ENCODE measurements at places on chromosomes 6 and 20. TPM values are rescaled to one million over a fixed set of nuclear protein-coding genes. Genes with fewer than 3 reads are reported as not detected.

DNA sequence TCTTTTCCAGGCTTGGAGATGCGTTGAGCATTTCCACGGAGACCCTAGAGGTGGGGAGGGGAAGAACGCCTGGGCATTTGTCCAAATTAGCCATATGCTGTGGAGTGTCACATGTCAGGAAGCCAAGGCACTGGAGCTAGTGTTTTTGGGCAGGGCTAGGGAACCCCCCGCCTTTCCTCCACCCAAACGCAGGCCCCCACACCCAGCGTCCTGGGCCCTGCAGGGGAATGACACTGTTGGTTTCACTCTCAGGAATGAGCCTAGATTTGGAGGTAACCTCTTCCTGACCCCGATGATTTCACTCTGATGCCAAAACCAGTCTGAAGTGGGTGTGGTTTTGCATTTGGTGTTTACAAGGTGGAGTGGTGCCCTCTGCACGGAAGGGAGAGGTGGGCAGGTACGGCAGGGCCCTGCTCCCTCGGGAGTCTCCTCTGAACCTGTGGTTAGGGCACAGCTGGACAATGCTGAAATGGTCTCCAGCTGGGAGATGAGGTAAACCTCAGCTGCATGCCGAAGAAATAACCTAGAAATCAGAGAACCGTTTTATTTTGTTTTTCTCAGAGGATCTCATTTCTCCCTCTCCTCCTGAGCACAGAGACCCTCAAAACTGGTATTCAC lies 29.5 kb downstream of the MTHFD1L start:
- peaks cover 22% of the 10 kb centered on the region for H3K36me3 ChIP-seq
- DNase-seq, result peak; percentile 65
- peaks cover 33% of the 10 kb centered on the region for H3K4me1 ChIP-seq

The SIRPA gene
- total RNA-seq, result 35.5 TPM

DNA sequence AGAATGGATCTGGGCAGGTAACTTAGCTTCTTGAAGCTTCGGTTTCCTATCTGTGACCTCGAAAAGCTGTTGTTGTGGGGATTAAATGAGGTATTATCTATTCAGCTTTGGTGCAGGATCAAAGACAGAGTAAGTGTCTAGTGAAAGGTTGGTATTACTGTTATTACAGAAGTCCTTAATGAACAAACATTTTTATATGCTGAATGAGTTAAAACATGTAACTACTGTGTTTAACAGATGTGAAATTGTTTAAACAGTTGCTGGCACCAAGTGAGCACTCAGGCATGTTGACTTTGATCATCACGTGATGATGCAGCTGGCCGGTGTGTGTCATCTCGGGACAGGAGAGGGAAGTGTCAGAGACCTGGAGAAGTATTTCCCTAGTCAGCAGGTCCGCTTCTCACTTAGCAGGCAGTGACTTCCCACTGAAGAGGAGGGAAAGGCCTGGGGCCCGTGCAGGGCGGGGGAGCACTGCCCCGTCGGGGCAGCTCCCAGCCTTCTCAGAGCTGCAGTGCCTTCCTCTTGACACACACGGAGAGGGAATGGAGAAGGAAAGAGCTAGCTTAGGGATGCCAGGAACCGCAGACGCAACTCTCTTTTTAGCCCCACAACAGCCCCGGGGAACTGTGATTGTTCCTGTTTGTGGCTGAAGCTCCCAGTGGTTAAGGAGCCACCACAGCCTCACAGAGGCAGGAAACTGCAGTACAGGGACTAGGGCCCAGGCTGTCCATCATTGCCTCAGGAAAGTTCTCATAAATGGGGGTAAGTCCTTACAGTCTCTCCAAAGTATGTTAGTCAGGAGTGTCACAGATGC lies 18.0 kb downstream of the TUBB2A start:
- H3K27ac ChIP-seq, result peak overlapping the region; percentile 55
- no peak overlapping the region for H3K4me3 ChIP-seq
- peaks cover 4% of the 10 kb centered on the region for H3K36me3 ChIP-seq
- DNase-seq, result peak; percentile 53
- H3K4me1 ChIP-seq, result peaks cover 15% of the 10 kb centered on the region
- no peaks in the 10 kb centered on the region for H3K27me3 ChIP-seq

The PNLDC1 gene
- 0.11 TPM for total RNA-seq

Measured in astrocyte (in vitro differentiated cells and primary cell).